BE2C (cell line): ENCODE measurements at places on chromosomes 16 and 17.

DNA sequence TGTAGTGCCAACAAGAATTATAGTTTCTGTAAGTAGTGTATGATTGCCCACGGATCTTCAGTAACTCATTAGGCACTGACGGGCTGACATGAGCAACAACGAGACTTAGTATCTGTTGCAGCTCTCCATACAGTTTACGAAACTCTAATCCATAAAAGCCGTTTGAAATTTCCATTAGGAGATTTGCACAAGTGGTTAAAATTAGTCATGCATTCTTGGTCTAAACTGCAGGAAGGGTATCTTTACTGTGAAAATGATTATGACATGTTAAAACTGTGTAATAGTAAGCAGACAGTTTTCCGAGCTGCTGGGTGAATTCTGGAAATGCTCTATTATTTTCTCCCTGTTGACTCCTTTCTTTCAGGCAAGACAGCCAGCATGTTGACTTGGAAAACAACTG lies 605.0 kb downstream of the WWOX start:
- no peak for DNase-seq

GRCh38 chr16:12435730-12436129 lies 368.0 kb downstream of the CPPED1 start:
- DNase-seq, result no peak

GRCh38 chr16:77775911-77776909 lies 12.2 kb upstream of the VAT1L start:
- DNase-seq, result no peak

GRCh38 chr16:87970186-87970585 lies 19.0 kb downstream of the BANP start:
- no peak for DNase-seq
